GOT3 (cell line): ENCODE measurements at places on chromosomes 3 and 15.

DNA sequence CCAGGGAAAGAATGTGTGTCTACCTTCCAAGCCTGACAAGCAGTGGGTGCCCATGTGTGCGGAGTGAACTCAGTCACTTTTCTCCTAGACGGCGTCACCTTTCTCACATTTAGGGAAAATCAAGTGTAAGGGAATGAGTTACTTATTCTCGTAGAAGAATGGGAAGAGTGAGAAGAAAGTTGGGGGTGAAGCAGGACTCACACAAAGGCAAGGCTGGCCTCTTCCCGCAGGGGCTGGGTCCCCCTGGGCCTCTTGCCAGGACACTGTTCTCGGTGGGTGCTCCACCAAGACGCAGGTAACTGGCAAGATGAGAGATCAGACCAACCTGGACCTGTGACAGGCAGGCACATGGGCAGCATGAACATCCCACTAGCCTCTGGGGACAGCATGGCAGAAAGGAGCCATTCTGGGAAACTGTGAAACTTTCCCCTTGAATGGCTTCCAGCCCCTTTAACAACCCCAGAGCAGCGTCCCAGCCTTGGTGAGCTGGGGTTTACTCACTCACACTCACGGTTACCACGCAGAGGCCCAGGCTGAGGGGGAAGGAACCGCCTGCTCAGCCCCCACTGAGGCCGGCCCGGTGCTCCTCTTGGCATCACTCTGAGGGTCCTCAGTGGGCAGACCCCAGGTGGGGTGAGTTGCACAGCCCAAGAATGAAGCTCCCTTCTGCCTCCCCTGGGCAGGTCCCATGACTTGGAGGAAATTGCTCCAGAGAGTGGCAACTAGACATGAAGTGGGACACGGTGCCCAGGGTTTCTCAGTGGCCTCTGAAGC, 15.0 kb upstream of the SRP14 start:
- no peak for DNase-seq

DNA sequence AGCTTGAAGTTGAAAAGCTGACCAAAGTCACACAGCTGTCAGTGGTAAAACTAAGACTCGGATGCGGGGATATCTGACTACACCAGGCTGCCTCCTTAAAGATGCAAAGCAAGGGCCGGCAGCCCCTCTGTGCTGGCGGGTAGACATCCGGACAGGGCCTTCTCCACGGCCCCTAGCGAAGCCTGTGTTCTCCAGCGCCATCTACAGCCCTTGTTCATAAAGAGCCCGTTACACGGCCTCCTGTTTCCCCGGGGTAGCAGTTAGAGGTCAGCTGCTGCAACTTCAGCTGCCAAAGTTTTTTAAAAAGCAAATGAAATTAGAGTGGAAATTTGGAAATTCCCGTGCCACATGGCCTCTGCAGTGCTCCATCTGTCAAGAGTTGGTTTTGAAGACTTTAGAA, 383.0 kb downstream of the TBL1XR1 start:
- no peak for DNase-seq

GRCh38 chr3:128448491-128448890, 18.2 kb downstream of the DNAJB8 start:
- DNase-seq, result no peak

- DNase-seq, result no peak
Observed at GRCh38 chr15:40511093-40511471, 40.3 kb downstream of the CHST14 start.

DNA sequence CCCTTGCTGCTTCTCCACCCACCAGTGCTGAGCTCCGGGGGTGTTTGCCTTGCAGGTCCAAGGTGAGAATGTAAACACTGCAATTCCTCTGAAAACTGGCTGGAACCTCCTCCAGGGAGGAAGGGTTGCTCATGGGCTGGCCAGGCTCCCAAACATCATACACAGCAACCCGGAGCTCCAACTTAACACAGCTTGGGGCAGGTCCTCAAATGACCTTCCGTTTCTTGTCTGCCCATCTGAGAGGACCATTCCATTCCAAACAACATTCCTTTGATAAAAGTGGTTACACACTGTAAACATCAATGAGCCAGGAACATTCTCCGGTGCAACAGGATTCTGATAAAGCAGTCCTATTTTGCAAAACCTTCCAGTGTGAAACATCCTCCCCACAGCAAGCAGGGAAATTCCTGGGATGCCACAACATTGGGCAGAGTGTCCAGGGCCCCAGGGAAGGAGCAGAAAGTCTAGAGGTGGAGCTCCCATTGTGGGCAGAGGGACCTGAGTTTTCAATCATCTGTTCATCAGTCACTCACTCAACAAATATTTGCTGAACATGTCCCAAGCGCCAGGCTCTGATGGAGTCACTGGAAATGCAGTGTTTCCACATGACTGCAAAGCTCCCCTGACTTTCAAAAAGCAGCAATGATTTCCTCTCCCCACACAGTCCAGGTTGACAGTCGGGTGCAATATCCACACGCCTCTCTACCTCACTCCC, 7.3 kb upstream of the HEG1 start:
- DNase-seq, result no peak

DNA sequence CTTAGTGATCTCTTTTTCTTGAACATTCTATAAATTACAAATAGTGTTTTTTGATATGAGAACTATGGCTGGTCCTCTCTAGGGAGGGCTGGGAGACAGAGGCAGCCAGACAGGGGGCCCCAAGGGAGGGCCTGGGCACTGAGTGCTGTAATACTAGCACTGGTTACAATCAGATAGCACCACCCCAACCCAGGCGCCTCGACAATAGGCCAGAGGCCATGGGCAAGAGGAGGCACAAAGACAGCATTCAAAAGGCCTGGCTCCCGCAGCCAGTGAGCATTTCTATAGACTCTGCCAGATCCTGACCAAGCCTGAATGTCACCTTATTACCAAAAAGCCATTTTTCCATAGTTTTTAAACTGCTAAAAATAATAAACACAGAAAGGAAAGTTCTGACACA, 158.5 kb downstream of the THRB start:
- no peak for DNase-seq

DNA sequence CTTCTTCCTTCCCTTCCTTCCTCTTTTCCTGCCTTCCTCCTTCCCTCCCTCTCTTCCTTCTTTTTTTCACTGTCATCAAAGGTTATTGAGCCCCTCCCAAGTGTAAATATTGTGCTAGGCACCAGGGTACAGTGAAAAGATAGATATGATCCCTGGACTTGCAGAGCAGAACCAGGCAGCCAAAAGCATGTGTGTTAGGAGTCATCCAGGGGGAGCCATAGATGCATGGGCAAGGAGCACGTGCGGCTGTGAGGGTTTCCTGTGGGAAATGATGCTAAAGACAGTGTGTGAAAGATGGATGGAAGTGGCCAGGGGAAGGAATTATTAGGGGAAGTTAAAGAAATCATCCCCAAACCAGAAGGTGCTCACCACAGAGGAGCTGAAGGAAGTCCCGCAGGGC, 65.2 kb downstream of the NR2F2 start:
- no peak for DNase-seq

GRCh38 chr3:144324076-144324475, 352.5 kb downstream of the DIPK2A start:
- DNase-seq, result no peak

- DNase-seq, result no peak
Observed at GRCh38 chr15:57377478-57377847, 1.2 kb downstream of the CGNL1 start.

DNA sequence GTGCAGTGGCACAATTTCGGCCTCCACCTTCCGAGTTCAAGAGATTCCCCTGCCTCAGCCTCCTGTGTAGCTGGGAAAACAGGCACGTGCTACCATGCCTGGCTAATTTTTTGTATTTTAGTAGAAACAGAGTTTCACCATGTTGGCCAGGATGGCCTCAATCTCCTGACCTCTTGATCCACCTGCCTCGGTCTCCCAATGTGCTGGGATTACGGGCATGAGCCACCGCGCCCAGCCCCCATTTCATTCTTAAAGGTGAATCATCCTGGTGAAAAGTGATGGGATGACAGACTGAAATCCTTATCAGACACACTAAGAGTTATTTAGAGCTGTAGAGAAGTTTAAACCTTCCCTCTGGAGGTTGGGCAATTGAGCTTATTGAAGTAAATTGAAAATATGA, 24.1 kb upstream of the SERPINI2 start:
- no peak for DNase-seq

GRCh38 chr3:57942388-57942787, 65.8 kb upstream of the FLNB start:
- no peak for DNase-seq

- DNase-seq, result no peak
Observed at GRCh38 chr3:44355362-44356033, 16.9 kb downstream of the TCAIM start.
